ENCODE measurements at places on chromosomes 3 and 15.

DNA sequence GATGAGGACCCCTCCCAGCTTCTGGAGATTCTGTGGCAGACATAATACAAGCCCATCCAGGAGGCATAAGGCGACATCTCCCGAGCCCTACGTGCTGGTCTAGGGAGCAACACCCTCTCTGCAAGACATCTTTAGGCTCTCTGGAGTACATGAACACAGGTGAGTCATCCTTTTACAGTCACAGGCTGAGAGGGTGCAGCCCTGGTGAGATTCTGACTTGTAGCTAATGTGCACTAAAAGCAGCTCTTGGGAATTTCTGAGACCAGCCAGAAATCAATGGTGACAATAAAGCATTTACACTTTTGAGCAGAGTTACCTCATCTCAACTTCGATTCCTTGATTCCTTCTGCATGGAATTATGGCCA lies 131.1 kb downstream of the XXYLT1 start:
- DNase-seq: no peak

- DNase-seq: no peak
These were observed 200.5 kb downstream of the ITPR1 start for GRCh38 chr3:4693620-4694019.

DNA sequence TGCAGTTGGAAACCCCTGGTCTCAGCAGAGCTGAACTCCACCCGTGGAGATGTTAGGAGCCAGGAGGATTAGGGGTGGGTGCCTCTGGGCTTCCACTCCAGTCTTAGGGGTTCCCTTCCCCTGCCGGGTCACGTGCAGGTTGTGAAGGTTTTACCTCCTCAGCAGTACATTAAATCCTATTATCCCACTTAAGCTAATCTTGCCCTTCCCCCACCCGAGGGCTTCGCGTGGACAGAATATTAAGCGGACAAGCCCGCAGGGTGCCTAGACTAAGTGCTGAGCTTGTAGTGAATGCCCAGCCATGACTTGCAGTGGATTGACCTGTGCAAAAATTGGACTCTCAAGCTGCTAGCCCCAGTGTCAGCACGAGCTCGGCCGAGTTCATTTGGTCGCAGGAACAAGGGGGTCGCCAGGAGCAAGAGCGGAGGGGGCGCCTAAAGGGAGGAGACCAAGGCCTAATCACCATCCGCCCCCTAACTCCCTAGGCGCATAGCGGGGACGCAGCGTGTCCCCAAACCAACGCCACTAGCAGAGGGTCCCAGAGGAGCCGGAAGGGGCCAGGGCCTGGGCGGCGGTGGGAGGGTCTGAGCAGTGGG lies 498 bp upstream of the SEMA4B start:
- no peak for DNase-seq

DNA sequence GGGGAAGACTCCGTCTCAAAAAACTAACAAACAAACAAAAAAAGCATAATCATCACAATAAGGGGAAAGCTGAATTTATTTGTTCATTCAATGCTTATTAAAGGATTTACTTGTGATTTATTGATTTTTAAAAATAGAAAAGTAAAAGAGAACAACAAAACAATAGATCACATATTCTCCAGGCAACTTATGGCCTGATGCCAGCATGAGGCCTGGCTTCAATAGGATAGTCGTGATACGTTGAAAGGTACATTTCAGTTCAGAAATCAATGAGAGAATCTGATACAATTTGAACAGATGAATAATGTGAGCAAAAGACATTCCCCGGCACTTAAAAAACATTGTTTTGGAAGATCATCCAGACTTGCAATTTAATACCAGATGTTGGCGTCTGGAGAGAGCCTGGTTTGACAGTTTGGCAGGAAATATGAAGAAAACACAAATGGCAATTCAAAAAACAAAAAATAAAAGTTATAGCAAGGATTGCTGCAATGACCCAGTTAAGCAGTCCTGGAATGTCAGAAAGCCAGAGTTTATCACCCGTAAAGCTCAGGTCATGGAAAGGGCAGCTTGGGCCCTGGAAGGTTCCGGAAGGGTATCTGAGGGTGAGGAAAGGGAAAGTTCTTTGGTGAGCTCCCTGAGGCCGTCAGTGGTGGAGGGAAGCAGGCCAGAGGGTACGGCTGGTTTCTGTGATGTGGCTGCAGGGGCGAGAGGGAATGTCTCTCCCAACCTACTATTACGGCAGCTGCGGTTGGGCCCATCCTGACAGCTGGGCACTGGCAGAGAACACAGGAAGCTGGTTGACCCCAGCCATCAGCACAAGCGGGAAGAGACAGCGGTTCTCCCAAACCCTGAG lies 230.2 kb upstream of the HES1 start:
- DNase-seq: no peak

DNA sequence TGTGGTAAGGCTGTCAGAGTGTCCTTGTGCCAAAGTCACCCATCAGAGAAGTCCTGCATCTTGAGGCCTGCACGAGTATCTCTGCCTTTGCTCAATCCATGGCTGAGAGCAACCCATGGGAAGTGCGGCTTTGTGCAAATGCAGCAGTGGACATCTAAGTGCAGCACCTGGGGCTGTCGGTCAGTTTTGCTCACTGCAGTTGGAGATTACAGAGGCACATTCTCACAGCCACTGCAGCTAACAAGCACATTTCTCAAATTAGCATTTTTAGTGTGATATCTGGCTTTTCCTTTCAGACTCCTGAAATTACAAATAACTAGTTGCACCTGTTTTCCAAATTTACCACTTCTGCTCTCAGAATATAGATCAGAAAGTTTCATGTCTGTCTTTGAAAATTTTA lies 81.5 kb upstream of the DAZL start:
- no peak for DNase-seq

- DNase-seq: no peak
These were observed 867.6 kb downstream of the EPHA3 start for GRCh38 chr3:89974903-89975519.

GRCh38 chr3:72350761-72351505 lies 497.3 kb downstream of the SHQ1 start:
- DNase-seq: no peak

DNA sequence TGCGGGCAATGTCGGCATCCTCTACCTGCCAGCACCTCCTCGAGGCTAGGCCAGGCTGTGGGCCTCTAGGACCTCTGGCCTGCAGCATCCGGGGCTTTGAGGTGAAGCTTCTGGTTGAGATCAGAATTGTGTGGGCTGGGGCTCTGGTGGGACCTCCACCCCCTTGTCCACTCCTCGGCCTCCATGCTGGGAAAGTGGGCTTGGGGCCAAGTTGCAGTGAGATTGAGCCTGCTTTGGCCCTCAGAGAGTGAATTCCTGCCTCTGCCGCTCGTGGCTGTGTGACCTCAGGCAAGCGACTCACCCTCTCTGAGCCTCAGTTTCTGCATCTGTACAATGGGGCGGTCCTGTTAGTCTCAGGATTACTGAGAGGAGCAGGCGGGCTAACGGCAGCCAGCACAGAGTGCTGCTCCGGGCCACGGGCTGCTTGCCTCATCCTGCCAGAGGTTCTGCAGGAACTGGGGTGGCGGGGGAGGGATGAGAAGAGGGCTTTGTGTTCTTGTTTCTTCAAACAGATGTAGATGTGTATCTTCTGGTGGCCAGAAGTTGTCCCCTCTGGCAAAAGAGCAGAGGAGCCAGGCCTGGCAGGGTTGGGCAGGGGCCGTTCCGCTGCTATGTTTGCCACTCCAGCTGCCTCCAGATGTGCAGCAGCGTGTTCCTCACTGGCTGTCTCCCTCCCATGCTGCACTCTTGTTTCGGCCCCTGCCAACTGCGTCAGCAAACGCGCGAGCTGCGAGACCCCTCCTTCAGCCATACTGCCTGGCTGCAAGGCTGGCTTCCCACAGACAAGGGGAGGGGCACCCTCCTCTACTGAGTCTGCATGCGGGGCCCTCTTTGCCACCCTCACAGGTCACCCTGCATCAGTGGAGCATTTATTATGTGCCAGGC lies 33.7 kb downstream of the FBLN2 start:
- DNase-seq: no peak

GRCh38 chr15:40429068-40429710 lies 11.6 kb upstream of the BAHD1 start:
- no peak for DNase-seq

- DNase-seq: no peak
These were observed 5.1 kb downstream of the TTC23 start for GRCh38 chr15:99244306-99244705.

GRCh38 chr3:94001191-94001590 lies 21.2 kb downstream of the ARL13B start:
- DNase-seq: no peak

GRCh38 chr3:14796403-14797077 lies 22.2 kb upstream of the FGD5 start:
- DNase-seq: no peak

DNA sequence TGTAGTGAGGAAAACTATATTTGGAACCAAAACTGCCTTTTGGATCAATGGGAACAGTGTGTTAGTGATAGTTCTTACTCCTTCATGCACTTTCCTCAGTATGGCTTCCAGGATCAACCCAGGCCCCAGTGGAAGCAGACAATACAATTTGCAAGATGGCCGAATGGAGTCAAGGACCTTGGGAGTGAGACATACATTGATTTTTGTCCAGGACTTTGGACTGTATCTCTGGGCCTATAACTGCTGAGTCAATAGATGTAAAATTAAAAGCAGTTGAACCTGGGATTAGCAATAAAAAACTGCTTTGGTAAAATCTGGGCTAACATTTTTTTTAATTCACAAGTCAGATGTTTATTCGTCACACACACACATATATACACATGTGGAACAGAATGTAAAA lies 1.8 kb downstream of the ARRDC4 start:
- DNase-seq: no peak

- no peak for DNase-seq
These were observed 1531.1 kb downstream of the SI start for GRCh38 chr3:163547014-163547685.

DNA sequence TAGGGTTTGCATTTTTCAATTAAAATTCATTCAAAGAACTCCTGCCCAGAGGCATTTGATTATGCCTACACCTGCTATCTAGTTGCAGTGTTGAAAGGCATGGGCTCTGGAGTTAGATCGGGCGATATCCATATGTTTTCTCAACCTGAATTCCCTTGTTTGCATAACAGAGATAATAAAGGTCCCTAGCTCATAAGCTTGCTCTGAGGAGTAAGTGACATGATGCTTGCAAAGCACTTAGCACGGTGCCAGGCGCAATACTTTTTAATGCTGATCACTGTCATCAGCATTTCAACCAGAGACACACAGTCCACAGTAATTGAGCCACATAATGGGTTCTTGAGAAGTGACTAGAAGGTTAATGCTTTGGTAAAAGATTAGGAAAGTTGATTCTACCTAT lies 106.3 kb upstream of the SAMMSON start:
- no peak for DNase-seq

- no peak for DNase-seq
These were observed 203.5 kb downstream of the MECOM start for GRCh38 chr3:169460035-169460434.

- no peak for DNase-seq
These were observed 9.2 kb upstream of the TGFBR2 start for GRCh38 chr3:30597131-30597768.

Data from T follicular helper cell (primary cell).